SHP77 (cell line): ENCODE measurements at places on chromosomes 4 and X.

DNA sequence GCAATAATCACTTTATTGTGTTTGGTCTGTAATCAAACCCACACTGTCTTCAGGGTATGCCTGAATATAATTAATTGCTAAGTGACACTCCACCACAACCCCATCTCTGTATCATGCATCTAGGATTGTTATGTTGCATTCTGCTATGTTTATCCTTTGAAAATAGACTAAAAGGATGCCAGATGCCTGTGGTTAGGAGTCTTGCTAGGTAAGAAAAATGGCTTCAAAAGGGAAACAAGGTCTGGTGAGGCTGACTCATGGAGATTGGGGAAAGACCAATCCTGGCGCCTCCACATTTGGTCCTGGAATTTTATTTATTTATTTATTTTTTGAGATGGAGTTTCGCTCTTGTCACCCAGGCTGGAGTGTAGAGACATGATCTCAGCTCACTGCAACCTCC, 360.5 kb upstream of the SLC7A11 start:
- no peak for DNase-seq

DNA sequence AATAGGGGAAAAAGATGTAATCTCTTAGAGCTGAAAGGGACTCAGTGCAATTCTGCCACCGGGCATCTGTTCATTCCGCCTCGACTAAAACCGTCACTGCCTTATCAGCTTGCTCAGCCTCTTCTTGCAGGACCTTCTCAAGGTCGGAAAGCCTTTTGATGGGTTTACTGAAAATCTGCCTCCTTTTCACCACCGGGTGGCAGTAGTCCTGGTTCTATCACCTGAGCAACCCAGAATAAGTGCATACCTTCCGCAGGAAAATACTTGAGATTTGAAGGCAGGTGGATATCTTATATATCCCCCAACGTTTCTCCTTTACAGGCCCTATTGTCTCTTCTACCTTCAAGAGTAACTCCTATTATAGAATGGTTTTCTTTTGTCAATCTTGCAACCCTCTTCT, 103.4 kb upstream of the PAK3 start:
- DNase-seq: peak; percentile 4

DNA sequence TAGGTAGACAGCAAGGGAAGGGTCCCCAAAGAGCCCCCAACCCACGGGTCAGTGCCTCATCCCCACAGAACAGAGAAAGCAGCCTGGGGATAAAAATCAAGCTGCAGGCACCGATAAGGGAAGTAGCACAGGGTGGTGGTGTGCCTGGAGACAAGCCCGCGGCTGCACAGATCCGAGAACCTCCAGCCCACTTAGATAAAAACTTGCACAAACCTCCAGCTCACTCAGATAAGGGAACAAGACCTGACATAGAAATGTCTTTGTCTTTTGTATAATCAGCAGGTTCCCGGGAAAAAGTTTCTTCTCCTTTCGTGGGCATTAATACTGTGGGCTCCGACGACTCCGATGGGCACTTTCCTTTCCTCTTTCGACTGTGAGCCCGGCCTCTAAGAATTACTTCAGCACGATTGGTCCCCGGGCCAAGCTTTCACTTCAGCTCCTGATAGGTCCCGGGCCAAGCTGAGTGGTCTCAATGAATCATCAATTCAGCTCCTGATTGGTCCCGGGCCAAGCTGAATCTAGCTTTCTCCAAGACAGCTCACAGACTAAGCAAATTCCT, 32.4 kb downstream of the PRDX4 start:
- no peak for DNase-seq

- no peak for DNase-seq
Observed at GRCh38 chr4:55099816-55100215, 25.6 kb downstream of the KDR start.

- no peak for DNase-seq
Observed at GRCh38 chr4:15232366-15233263, 195.2 kb upstream of the C1QTNF7 start.

- no peak for DNase-seq
Observed at GRCh38 chr4:29326816-29327215, 1393.4 kb upstream of the PCDH7 start.

GRCh38 chrX:121084903-121085611, 37.6 kb downstream of the GLUD2 start:
- DNase-seq: no peak

DNA sequence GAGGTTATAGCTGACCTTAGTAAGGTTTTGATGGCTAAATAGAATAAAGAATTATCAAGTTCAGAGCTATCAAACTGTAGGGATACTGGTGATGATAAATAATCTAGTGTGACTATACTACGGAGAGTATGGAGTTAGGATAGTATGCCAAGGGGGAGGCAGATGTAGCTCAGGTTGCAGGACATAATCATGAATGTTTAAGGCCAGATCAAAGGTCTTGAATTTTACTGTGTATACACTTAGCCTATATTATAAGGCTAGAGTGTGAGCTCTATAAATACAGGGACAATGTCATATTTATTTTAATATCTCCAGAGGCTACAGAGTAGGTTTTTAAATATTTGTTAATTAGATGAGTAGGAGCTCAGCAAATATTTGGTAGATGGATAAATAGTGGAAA, 131.1 kb upstream of the STIM2 start:
- DNase-seq: no peak

DNA sequence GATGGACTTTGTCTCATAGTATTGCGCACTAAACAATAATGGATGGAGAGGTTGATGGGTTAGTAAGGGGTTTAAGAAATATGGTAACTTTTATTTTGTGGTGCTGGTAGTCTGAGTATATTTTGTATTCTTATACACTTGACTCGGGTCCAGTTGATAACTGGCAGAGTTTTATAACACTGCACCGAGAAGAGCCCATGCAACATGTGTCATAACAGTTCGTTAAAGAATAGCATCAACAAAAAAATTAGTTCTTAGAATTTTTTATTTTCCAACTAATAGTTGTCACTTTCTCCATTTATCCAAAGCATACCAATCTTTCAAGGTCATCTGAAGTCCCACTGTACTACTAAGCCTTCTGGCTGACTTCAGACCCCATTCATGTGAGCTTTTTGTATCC, 175.1 kb downstream of the SOWAHB start:
- no peak for DNase-seq

DNA sequence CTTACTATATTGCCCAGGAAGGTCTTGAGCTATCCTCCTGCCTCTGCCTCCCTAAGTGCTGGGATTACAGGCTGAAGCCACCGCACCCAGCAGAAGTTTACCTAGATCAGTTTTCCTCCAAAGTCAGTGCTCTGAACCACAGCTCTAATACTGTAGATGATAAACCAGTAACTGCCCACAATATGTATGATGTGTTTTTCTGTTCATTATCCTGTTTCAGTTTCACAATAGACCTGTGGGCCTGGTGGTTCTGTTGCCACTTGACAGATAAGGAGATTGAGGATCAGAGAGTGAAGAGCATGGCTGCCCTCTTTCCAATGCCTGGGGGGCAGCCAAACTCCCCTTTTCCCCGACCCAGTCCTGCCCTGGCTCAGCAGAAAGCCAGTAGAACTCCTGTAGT, 87.0 kb downstream of the EFNB1 start:
- DNase-seq: no peak
